ENCODE measurements at places on chromosomes 6 and 20. TPM values are rescaled to one million over a fixed set of nuclear protein-coding genes. Genes with fewer than 3 reads are reported as not detected.
A peak's percentile ranks its signal among the peaks of the same experiment; 100 is the strongest.

GRCh38 chr6:129317931-129318820 lies 391.8 kb downstream of the ARHGAP18 start:
- H3K36me3 ChIP-seq = no peaks in the 10 kb centered on the region
- H3K27ac ChIP-seq = no peak overlapping the region
- peaks cover 4% of the 10 kb centered on the region for H3K4me1 ChIP-seq
- H3K27me3 ChIP-seq = no peaks in the 10 kb centered on the region

- H3K27me3 ChIP-seq = no peaks in the 10 kb centered on the region
- H3K36me3 ChIP-seq = no peaks in the 10 kb centered on the region
- H3K4me3 ChIP-seq = no peak overlapping the region
- peaks cover 13% of the 10 kb centered on the region for H3K4me1 ChIP-seq
- H3K27ac ChIP-seq = peak overlapping the region; percentile 25
These were observed 187.1 kb upstream of the TCF21 start for GRCh38 chr6:133701633-133702331.

- H3K4me3 ChIP-seq = no peak overlapping the region
- no peaks in the 10 kb centered on the region for H3K4me1 ChIP-seq
- no peak overlapping the region for H3K27ac ChIP-seq
- DNase-seq = no peak
- no peaks in the 10 kb centered on the region for H3K36me3 ChIP-seq
These were observed 86.6 kb downstream of the CD40 start for GRCh38 chr20:46204594-46205186.

DNA sequence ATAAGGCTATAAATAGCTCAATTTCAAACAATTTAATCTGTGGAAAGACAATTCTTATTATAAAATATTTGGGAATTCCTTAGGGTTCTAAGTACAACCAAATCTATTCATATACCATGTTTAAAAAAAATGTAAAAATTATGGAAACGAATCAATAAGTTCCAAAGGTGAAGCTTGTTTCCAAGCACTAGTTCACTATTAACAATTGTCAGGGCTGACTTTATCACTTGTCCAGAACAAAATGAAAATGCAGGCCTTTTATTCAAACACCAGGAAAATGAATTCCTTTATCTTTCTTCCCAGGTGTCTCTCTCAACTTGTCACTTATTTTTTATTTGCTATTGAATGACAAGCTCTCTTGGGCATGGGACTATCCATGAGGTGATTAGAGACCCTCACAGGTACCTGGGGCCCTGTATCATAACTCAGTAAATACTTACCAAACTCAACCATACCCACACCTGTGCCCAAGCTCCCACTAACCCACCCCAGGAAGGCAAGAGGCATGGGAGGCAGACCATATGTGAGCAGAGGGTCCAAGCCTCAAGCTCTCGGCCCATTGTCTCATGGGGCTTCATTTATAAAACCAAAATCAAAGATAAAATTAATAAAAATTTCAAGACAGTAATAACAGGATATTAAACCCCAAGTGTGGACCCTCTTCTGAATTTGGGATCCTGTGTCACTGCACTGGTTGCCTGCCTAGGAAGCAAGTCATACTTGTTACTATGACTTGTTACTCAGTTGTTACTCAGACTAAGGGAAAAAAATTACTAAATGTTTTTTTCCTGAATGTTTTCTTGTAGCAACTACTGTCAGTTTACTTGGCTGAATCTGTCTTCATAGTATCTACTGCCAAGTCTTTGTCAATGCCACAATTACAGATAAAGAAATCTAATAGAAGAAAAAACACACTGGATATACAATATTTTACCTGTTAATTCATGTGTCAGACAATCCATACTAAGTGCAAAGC lies 54.7 kb downstream of the PTPRK start:
- no peaks in the 10 kb centered on the region for H3K27me3 ChIP-seq
- no peak overlapping the region for H3K4me3 ChIP-seq

DNA sequence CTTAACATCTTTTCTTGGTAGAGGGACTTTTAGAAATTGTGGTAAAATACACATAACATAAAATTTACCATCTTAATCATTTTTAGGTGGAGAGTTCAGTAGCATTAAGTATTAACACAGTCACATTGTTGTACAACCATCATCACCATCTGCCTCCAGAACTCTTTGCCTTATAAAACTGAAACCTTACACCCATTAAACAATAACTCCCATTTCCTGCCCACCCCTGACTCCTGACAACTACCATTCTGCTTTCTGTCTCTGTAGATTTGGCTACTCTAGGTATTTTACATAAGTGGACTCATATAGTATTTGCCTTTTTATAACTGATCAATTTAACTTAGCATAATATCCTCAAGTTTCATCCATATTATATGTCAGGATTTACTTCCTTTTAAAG lies 88.7 kb downstream of the ZHX3 start:
- H3K27me3 ChIP-seq = no peaks in the 10 kb centered on the region
- H3K27ac ChIP-seq = no peak overlapping the region
- H3K4me1 ChIP-seq = peaks cover 10% of the 10 kb centered on the region
- DNase-seq = no peak

- H3K4me3 ChIP-seq = no peak overlapping the region
- peak; percentile 37 for DNase-seq
- H3K36me3 ChIP-seq = no peaks in the 10 kb centered on the region
- H3K27me3 ChIP-seq = no peaks in the 10 kb centered on the region
- peaks cover 7% of the 10 kb centered on the region for H3K4me1 ChIP-seq
- H3K27ac ChIP-seq = no peak overlapping the region
These were observed 139.8 kb downstream of the SOX4 start for GRCh38 chr6:21733311-21733710.

- H3K4me3 ChIP-seq = no peak overlapping the region
- H3K27me3 ChIP-seq = no peaks in the 10 kb centered on the region
- no peak for DNase-seq
- H3K27ac ChIP-seq = no peak overlapping the region
- H3K36me3 ChIP-seq = no peaks in the 10 kb centered on the region
These were observed 243.0 kb downstream of the TSHZ2 start for GRCh38 chr20:53215166-53215565.

DNA sequence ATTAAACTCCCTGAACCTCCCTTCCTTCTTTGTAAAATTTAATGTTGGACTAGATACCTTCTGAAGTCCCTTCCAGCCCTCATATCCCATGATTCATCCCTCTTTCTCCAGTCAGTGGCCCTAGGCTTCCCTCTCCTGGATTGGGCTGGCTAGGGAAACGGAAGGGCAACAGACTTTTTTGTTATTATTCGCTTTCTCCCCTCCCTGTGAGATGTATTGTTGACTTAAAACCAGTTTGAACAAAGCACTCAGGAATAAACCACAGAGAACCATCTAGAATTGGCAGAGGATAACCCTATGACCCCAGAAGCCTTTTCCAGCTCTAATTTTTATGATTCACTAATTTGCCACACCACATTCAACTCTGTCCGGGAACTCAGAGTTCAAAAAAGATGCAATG lies 239.7 kb upstream of the SUPT3H start:
- no peaks in the 10 kb centered on the region for H3K36me3 ChIP-seq
- H3K4me1 ChIP-seq = peaks cover 4% of the 10 kb centered on the region
- H3K27me3 ChIP-seq = no peaks in the 10 kb centered on the region
- no peak overlapping the region for H3K27ac ChIP-seq
- no peak overlapping the region for H3K4me3 ChIP-seq

- peak; percentile 38 for DNase-seq
- no peak overlapping the region for H3K27ac ChIP-seq
- H3K36me3 ChIP-seq = peaks cover 22% of the 10 kb centered on the region
These were observed 13.9 kb downstream of the TOMM6 start for GRCh38 chr6:41801380-41801779.

DNA sequence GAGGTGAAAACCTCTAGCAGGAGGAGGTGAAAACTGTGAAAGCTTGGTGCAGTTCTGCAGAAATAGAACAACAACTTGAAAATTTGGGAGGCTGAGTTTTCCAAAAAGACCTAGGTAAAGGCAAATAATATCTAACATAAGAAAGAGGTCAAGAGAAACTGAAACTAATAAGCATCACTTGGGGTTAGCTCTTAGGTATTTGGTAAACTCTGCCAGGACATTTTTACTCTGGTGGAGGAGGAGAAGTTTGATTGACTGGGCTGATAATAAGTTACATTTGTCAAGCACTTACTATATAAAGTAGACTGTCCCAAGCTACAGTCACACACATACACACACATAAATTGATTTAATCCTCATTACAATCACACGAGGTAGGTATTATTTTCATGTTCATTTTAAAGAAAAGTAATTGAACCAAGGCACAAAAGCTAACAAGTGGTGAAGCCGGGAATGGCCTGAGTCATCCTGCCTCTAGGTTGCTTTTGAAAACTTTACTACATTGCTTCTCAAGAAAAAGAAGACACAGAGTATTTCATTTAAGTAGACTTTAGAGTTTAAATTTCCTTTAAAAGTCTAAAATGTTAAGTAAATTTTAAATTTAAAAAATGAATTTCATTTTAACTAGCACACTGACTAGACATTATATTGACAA lies 275.5 kb downstream of the PTPRK start:
- H3K27ac ChIP-seq = no peak overlapping the region
- peak; percentile 41 for DNase-seq
- H3K4me1 ChIP-seq = peaks cover 3% of the 10 kb centered on the region

- peaks cover 19% of the 10 kb centered on the region for H3K36me3 ChIP-seq
- H3K27ac ChIP-seq = no peak overlapping the region
- no peaks in the 10 kb centered on the region for H3K27me3 ChIP-seq
- DNase-seq = peak; percentile 18
- H3K4me1 ChIP-seq = no peaks in the 10 kb centered on the region
These were observed 85.1 kb downstream of the MDN1 start for GRCh38 chr6:89734526-89734925.

Gene PRRC2A
- polyA plus RNA-seq = 101 TPM

Gene DNAH8
- polyA plus RNA-seq = not detected

GRCh38 chr20:667351-668034 lies 8.1 kb downstream of the SCRT2 start:
- H3K36me3 ChIP-seq = no peaks in the 10 kb centered on the region
- H3K4me1 ChIP-seq = no peaks in the 10 kb centered on the region
- peaks cover 86% of the 10 kb centered on the region for H3K27me3 ChIP-seq
- DNase-seq = peak; percentile 34
- H3K27ac ChIP-seq = no peak overlapping the region

Gene NOX3
- not detected for polyA plus RNA-seq

Gene MRAP2
- 0.03 TPM for polyA plus RNA-seq

Gene ADISSP
- 65.0 TPM for polyA plus RNA-seq

Gene NINL
- 10.4 TPM for polyA plus RNA-seq

- H3K36me3 ChIP-seq = no peaks in the 10 kb centered on the region
- H3K4me3 ChIP-seq = no peak overlapping the region
These were observed 8.7 kb downstream of the PSMB9 start for GRCh38 chr6:32862725-32863124.

GRCh38 chr20:50887576-50887975 lies 43.7 kb downstream of the ADNP start:
- no peak overlapping the region for H3K4me3 ChIP-seq
- no peak overlapping the region for H3K27ac ChIP-seq
- peaks cover 3% of the 10 kb centered on the region for H3K4me1 ChIP-seq
- H3K36me3 ChIP-seq = peaks cover 21% of the 10 kb centered on the region

- no peaks in the 10 kb centered on the region for H3K4me1 ChIP-seq
- DNase-seq = no peak
- H3K27me3 ChIP-seq = no peaks in the 10 kb centered on the region
- H3K36me3 ChIP-seq = no peaks in the 10 kb centered on the region
- no peak overlapping the region for H3K4me3 ChIP-seq
- no peak overlapping the region for H3K27ac ChIP-seq
These were observed 42.6 kb upstream of the KHDRBS2 start for GRCh38 chr6:62328607-62329006.

Gene RALGAPB
- polyA plus RNA-seq = 12.7 TPM

Gene OLIG3
- not detected for polyA plus RNA-seq

Gene KCNK16
- polyA plus RNA-seq = not detected

Gene MYBL2
- 12.4 TPM for polyA plus RNA-seq

GRCh38 chr6:109239651-109240321 lies 142.5 kb downstream of the CD164 start:
- no peaks in the 10 kb centered on the region for H3K4me1 ChIP-seq
- no peak for DNase-seq
- H3K27ac ChIP-seq = no peak overlapping the region
- H3K27me3 ChIP-seq = peaks cover 2% of the 10 kb centered on the region
- H3K36me3 ChIP-seq = no peaks in the 10 kb centered on the region

- H3K27me3 ChIP-seq = no peaks in the 10 kb centered on the region
- H3K4me1 ChIP-seq = peaks cover 8% of the 10 kb centered on the region
- no peak overlapping the region for H3K4me3 ChIP-seq
- H3K36me3 ChIP-seq = peaks cover 14% of the 10 kb centered on the region
These were observed 6.0 kb downstream of the RARS2 start for GRCh38 chr6:87583822-87584221.

Gene CBLN4
- not detected for polyA plus RNA-seq

GRCh38 chr6:157143890-157144798 lies 179.2 kb downstream of the TMEM242 start:
- H3K4me3 ChIP-seq = no peak overlapping the region
- H3K27me3 ChIP-seq = no peaks in the 10 kb centered on the region

Gene ANGPT4
- polyA plus RNA-seq = not detected

DNA sequence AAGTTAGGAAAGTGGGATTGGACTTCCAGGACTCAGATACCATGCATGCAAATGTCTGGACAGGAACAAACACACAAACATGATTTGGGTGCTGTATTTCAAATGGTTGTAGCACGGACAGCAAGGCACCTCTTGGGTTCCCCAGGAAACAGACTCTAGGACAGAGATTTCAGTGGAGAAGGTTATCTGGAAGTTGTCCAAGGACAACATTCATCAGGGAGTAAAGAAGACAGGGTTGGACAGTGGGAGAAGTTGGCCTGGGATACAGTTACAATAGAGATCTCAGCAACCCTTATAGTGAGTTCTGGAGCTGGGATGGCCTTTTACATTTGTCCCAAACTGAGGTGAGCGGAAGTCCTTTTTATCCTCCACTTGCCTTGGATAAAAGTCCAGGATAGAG lies 19.8 kb upstream of the TINAG start:
- no peak overlapping the region for H3K4me3 ChIP-seq
- no peak for DNase-seq
- no peaks in the 10 kb centered on the region for H3K27me3 ChIP-seq
- no peak overlapping the region for H3K27ac ChIP-seq

Gene ZMYND8
- polyA plus RNA-seq = 28.3 TPM

- no peak overlapping the region for H3K27ac ChIP-seq
- no peak overlapping the region for H3K4me3 ChIP-seq
- DNase-seq = no peak
- H3K27me3 ChIP-seq = no peaks in the 10 kb centered on the region
- H3K4me1 ChIP-seq = peaks cover 2% of the 10 kb centered on the region
These were observed 116.5 kb downstream of the MAP3K4 start for GRCh38 chr6:161107779-161108730.

Gene HAO1
- polyA plus RNA-seq = not detected

DNA sequence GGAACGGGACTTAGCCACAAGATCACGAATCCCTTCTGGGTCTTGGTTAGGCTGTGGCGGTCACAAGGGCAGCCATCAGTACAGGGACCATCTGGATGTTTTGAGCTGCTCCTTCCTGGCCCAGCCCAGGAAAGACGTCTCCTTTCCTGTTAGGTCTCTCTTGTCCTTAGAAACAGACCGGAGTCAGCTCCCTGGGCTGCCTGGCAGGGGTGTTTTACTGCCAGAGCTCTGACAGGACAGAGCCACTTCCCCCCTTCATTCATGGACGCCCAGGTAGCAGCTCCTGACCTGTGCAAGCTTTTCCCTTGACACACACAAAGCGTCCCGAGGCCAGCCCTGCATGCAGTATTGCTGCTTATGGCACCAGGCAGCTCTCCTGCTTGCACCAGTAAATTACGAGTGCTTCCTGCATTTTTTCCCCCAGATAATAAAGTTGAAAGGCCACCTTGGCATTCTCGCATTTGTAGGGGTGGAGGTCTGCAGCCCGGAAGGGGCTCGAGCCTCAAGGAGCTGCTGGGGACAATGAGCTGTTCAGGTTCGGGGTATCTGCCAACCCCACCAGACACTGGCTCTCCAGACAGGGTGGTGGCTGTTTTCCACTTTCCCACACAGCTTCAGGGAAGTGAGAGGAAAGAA lies 87.4 kb downstream of the NOL4L start:
- no peaks in the 10 kb centered on the region for H3K27me3 ChIP-seq
- no peak for DNase-seq
- no peak overlapping the region for H3K4me3 ChIP-seq
- H3K36me3 ChIP-seq = no peaks in the 10 kb centered on the region
- H3K4me1 ChIP-seq = peaks cover 3% of the 10 kb centered on the region

Gene BTN1A1
- not detected for polyA plus RNA-seq

Gene HLA-DRB1
- polyA plus RNA-seq = not detected
